Muscle of leg (tissue), 16 donors: ENCODE measurements at places on chromosomes 11 and 22. TPM values are rescaled to one million over a fixed set of nuclear protein-coding genes. Genes with fewer than 3 reads are reported as not detected.

GRCh38 chr11:1559111-1559951 lies 12.7 kb downstream of the DUSP8 start:
- H3K27ac ChIP-seq: peak overlapping the region; percentile 89
- peak; percentile 90 for DNase-seq
- H3K4me1 ChIP-seq: peaks cover 50% of the 10 kb centered on the region
- H3K36me3 ChIP-seq: peaks cover 52% of the 10 kb centered on the region

GRCh38 chr22:40081662-40082061 lies 86.9 kb downstream of the FAM83F start:
- H3K4me3 ChIP-seq: no peak overlapping the region
- DNase-seq: no peak
- no peaks in the 10 kb centered on the region for H3K27me3 ChIP-seq
- H3K27ac ChIP-seq: no peak overlapping the region
- H3K4me1 ChIP-seq: no peaks in the 10 kb centered on the region

DNA sequence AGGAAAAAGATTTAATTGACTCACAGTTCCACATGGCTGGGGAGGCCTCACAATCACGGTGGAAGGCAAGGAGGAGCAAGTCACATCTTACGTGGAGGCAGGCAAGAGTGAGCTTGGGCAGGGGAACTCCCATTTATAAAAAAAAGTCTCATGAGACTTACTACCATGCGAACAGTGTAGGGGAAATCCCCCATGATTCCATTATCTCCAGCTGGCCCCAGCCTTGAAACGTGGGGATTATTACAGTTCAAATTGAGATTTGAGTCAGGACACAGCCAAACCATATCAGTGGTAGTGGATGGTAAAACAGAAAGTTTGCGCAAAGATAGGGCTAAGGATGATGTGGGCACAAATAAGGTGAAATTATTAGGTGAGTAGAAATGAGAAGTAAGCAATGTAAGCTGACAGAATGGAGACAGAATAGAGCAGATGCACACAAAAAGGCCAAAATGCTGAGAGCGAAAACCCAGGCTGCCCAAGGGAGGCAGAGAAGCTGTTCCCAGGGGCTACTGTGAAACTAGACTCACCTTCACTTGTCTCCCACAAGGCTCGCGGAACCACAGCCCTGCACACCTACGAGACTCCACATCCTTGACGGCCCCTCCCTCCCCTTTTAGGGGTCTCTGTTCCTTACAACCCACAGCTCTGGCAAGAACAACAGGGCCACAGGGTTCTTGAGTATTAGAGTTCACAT lies 377.6 kb downstream of the CADM1 start:
- peaks cover 2% of the 10 kb centered on the region for H3K27me3 ChIP-seq
- H3K36me3 ChIP-seq: no peaks in the 10 kb centered on the region
- H3K4me3 ChIP-seq: no peak overlapping the region
- no peak for DNase-seq
- H3K4me1 ChIP-seq: no peaks in the 10 kb centered on the region
- H3K27ac ChIP-seq: no peak overlapping the region

- H3K36me3 ChIP-seq: peaks cover 37% of the 10 kb centered on the region
- peak overlapping the region; percentile 35 for H3K27ac ChIP-seq
- DNase-seq: no peak
- H3K27me3 ChIP-seq: no peaks in the 10 kb centered on the region
- peak overlapping the region; percentile 92 for H3K4me3 ChIP-seq
- peaks cover 18% of the 10 kb centered on the region for H3K4me1 ChIP-seq
Measured at GRCh38 chr11:65962141-65962564, 619 bp downstream of the SART1 start.

- peak; percentile 69 for DNase-seq
- H3K27ac ChIP-seq: no peak overlapping the region
- no peak overlapping the region for H3K4me3 ChIP-seq
- peaks cover 22% of the 10 kb centered on the region for H3K27me3 ChIP-seq
- H3K4me1 ChIP-seq: no peaks in the 10 kb centered on the region
- no peaks in the 10 kb centered on the region for H3K36me3 ChIP-seq
Measured at GRCh38 chr11:120819437-120820365, 204.2 kb upstream of the TBCEL start.

DNA sequence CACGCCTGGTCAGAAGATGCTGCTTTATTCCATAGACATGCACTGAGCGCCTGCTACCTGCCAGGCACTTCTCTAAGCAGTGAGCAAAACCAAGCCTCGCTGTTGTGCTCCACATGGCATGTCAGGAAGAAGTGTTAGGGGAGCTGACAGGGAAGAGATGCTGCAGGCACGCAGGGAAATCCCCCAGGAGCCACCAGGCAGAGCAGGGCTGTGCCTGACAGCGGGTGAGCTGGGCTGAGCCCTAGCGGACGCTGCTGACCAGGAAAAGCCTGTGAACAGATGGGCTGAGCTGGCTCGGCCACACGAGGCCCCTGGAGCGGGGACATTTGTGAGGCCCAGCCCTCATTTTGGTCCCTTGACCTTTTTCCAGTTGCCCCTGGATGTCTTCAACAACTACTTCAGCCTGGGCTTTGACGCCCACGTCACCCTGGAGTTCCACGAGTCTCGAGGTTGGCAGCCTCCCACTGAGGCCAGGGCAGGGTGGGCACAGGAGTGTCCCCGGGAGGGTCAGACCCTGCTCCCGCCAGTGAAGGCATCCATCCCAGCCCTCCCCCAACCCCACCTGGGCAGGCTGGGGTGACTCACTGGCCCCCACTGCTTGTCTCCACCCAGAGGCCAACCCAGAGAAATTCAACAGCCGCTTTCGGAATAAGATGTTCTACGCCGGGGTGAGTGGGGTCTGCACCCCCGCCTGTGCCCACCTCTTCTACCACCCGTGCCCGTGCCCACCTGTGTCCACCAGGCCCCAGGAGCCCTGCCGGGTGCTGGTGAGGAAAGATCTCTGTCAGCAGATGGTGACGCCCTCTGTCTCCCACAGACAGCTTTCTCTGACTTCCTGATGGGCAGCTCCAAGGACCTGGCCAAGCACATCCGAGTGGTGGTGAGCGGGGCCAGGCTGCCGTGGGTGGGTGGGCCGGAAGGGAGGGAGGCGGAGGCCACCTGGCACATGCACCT lies 7.4 kb upstream of the MDK start:
- H3K27me3 ChIP-seq: no peaks in the 10 kb centered on the region
- peaks cover 85% of the 10 kb centered on the region for H3K36me3 ChIP-seq
- DNase-seq: no peak

Gene MTFP1
- 8.2 TPM for total RNA-seq

Gene SPTBN2
- total RNA-seq: 13.3 TPM

Gene ARHGAP20
- total RNA-seq: 7.6 TPM

Gene MORC2
- total RNA-seq: 16.6 TPM

Gene FLRT1
- 1.2 TPM for total RNA-seq

Gene PHETA2
- total RNA-seq: 25.4 TPM
